ENCODE measurements at places on chromosomes 5 and 9.

DNA sequence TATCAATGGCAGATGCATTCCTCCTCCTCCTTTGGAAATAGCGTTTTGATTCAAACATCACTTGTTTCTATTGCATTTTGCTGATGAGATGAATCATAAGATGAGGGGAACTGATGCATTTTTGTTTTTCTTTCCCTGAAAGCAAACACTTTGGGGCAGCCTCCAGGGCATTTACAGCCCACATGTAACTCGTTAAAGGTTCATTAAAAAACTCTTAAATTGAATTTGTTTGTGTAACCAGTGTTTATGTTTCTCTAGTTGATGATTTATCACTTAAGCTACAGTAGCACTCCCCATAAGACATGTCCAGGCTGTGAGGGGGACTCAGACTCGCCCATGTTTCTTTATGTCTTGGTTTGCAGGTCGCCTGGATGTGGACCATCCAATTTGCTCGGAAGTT lies 246.1 kb upstream of the ANKH start:
- H3K4me3 ChIP-seq: no peak overlapping the region
- no peaks in the 10 kb centered on the region for H3K4me1 ChIP-seq
- no peaks in the 10 kb centered on the region for H3K36me3 ChIP-seq
- H3K27ac ChIP-seq: no peak overlapping the region

- H3K36me3 ChIP-seq: no peaks in the 10 kb centered on the region
- H3K27me3 ChIP-seq: no peaks in the 10 kb centered on the region
- DNase-seq: no peak
- H3K27ac ChIP-seq: no peak overlapping the region
- H3K4me1 ChIP-seq: no peaks in the 10 kb centered on the region
Measured at GRCh38 chr5:4130819-4131218, 535.2 kb downstream of the IRX1 start.

GRCh38 chr5:74154526-74154925 lies 486.0 kb downstream of the ENC1 start:
- no peaks in the 10 kb centered on the region for H3K36me3 ChIP-seq
- H3K27me3 ChIP-seq: no peaks in the 10 kb centered on the region
- no peak for DNase-seq
- no peaks in the 10 kb centered on the region for H3K4me1 ChIP-seq
- no peak overlapping the region for H3K4me3 ChIP-seq

DNA sequence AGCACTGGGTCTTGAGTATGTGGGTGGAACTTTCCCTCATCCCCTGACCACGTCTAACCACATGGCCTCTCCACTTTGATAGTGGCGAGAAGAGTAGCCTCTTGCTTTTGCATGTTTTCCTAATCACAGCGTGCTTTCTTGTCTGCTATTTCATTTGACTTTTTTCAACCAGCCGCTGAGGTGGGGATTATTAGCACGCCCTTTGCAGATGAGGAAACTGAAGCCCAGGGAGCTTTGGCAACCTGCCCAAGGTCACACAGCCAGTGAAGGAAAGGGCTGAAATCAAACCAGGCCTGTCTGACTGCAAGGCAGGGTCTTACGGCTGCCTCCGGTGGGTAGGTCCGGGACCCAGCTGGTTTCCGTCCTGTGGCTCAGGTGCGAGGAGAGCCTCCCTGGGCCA lies 106.5 kb upstream of the MSX2 start:
- no peaks in the 10 kb centered on the region for H3K4me1 ChIP-seq
- no peak for DNase-seq
- H3K27ac ChIP-seq: no peak overlapping the region
- H3K27me3 ChIP-seq: no peaks in the 10 kb centered on the region

DNA sequence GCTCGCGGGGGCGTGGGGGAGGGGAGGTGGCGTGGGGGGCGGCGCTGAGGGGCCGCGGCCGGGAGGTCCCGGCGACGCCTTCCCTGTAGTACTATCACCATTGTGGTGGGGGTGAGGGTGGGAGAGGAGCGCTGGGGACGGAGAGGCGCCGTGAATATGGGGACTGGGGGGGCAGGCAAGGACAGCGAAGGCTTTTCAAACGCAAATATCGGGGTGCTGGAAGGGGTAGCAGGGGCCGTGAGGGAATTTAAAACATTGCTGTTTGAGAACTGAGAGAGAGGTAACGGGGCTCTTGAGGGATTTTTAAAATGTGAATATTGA lies 427 bp downstream of the RBM27 start:
- no peaks in the 10 kb centered on the region for H3K27me3 ChIP-seq
- no peaks in the 10 kb centered on the region for H3K36me3 ChIP-seq
- peak overlapping the region; percentile 87 for H3K27ac ChIP-seq
- H3K4me1 ChIP-seq: peaks cover 17% of the 10 kb centered on the region
- peak overlapping the region; percentile 96 for H3K4me3 ChIP-seq

- H3K4me3 ChIP-seq: no peak overlapping the region
- H3K27ac ChIP-seq: no peak overlapping the region
- H3K27me3 ChIP-seq: no peaks in the 10 kb centered on the region
- H3K36me3 ChIP-seq: peaks cover 93% of the 10 kb centered on the region
Measured at GRCh38 chr5:87390075-87390474, 22.7 kb downstream of the CCNH start.

GRCh38 chr5:168944004-168944403 lies 356.9 kb downstream of the SLIT3 start:
- no peaks in the 10 kb centered on the region for H3K4me1 ChIP-seq
- no peaks in the 10 kb centered on the region for H3K27me3 ChIP-seq

DNA sequence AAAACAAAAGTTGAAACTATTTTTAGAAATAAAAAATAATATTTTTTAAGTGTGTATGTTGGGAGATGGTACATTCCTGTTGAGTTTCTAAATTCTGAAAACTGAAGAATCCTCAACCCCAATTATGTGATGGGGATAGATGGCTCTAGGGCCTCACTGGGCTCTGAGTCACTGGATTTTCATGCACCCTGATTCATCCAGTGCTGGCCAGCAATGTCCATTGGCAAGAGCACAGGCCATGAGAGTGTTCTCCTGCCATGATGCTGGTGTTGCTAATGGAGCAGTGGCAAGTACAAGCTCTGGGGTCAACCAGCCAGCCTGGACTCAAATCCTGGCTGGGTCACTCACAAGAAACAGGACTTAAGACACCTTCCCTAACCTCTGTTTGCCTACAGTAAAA lies 23.3 kb downstream of the SMIM23 start:
- no peaks in the 10 kb centered on the region for H3K27me3 ChIP-seq
- no peak overlapping the region for H3K4me3 ChIP-seq
- H3K4me1 ChIP-seq: no peaks in the 10 kb centered on the region
- DNase-seq: no peak
- H3K27ac ChIP-seq: no peak overlapping the region

DNA sequence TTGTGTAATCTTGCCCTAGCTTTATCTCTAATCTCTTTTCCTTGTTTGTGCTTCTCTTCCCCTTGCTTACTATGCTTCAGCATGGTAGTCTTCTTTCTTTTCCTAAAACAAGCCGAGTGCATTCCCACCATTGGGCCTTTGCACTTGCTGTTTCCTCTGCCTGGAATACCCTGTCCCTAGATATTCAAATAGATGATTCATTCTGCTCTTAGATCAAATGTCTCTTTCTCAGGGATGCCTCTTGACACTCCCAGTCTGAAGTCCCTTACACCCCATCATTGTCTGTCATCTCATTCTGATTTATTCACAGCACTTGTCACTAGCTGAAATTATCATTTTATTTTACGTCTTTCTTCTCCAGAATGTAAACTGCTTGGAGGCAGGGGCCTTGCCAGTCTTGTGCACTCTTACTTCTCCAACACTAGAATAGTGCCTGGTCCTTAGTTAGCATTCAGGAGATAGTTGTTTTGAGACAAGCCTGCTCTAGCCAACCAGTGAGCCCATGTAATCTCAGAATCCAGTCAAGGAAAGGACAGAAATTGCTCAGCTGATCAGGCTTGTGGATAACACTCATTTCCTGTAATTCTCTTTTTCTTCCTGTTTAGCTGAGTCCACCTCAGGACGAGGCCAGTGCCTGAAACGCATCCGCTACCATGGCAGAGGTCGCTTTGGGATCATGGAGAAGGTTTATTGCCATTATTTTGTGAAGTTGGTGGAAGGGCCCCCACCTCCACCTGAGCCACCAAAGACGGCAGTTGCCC lies 25.4 kb downstream of the MRPL22 start:
- no peak overlapping the region for H3K4me3 ChIP-seq
- H3K36me3 ChIP-seq: peaks cover 35% of the 10 kb centered on the region
- no peak for DNase-seq
- H3K27ac ChIP-seq: no peak overlapping the region

DNA sequence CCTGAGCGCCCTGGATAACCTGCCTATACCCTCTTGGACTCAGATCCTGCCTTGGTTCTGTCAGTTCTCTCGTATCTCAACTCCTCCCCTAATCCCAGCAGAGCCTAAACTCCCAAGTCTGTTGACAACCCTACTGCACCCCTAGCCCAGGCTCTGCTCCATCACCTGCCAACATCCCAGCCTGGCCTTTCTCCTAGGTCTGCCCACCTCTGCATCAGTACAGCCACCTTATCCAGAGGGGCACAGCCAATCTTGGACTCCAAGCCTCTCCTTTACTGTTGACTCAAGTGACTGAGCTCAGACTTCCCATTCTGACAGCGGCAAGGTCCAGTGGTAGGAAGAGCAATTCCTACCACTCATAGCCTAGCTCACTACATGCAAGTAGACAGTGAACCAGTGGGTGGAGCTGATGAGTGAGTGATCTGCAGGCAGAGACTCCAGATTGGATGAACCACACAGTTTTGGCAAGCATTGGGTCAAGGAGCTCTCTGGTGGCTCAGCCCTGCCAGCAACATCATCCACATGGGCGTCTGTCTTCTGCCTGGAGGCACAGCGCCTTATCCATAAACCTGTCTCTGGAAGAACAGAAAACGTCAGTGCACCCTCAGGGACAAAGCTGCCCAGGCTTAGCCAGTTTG lies 26.5 kb downstream of the TRMO start:
- no peak for DNase-seq
- H3K27me3 ChIP-seq: no peaks in the 10 kb centered on the region
- H3K4me3 ChIP-seq: no peak overlapping the region

DNA sequence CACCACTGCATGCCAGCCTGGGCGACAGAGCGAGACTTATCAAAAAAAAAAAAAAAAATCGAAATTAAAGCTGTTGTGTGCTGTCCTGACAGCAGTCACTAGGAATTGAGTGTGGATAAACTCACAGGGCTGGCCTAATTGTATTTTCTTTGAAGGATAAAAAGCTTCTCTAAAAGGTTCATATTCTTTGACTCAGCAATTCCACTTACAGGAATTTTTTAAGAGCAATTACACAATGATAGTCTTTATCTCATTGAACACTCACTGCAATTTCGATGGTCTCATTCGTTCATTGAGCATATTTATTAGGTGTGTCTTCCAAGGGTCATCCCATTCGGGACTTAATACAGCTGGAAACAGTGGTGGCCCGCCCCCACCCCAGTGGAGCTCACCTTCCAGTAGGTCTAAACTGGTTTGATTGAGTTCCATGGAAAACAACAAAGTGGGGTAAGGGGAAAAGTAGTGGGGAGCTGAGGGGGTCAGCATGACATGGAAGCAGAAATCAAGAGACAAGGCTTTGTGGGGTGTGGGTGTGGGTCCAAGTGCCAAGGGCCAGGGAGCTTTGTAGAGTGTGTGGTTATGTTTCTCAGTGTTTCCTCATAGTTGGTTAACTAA lies 6.7 kb downstream of the CDK9 start:
- H3K4me1 ChIP-seq: peaks cover 11% of the 10 kb centered on the region
- no peak for DNase-seq
- H3K27ac ChIP-seq: no peak overlapping the region
- no peak overlapping the region for H3K4me3 ChIP-seq
- H3K27me3 ChIP-seq: no peaks in the 10 kb centered on the region

DNA sequence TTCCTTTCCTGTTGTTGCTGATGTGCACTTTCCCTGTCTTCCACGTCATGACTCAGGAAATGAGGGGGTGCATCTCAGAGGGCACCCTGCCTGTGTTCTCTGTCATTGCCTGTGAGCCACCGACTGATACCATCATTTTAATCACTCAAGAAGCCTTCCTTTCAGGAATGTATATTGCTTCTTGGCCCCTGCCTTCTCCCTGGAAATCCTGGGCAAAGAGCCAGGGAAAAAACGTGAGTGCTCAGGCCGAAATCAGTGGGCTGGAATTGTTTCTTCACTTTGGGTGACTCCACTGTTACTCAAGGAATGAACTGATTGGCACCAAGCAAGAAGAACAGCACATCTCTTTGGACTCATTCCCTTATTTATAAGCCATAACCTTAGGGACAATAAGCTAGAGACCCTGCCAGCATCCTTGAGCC lies 126.1 kb downstream of the SNX18 start:
- DNase-seq: no peak
- no peaks in the 10 kb centered on the region for H3K36me3 ChIP-seq
- no peaks in the 10 kb centered on the region for H3K27me3 ChIP-seq
- no peak overlapping the region for H3K4me3 ChIP-seq

DNA sequence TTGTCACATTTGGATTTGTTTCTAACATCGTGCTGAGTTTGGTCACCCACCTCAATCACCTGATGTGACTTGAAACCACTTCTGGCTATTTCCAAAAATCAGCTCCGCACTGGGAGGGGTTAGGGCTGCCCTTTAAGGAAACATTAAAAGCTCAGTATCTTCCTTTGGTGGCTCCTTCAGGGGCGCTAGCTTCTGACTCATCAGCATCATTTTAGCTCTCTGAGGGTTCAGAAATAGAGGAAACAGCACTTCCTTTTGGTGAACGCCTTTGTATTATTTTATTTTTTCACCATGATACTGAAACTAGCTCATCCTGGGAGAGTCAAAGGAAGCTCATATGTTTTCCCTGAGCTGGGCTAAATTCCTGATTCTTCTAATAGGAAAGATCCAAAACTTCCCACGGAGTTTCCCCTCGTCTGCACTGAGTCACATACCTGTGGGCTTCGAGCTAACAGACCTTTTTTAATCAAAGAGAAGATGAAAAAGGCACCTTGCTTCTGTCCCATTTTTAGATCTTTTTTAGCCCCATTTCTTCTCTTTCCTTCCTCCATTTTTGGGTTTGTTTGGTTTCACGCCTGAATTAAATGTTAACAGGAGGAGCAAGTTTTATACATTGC lies 48.2 kb downstream of the ROPN1L start:
- no peak for DNase-seq
- H3K4me3 ChIP-seq: no peak overlapping the region
- H3K36me3 ChIP-seq: no peaks in the 10 kb centered on the region
- H3K27ac ChIP-seq: no peak overlapping the region
- no peaks in the 10 kb centered on the region for H3K27me3 ChIP-seq

GRCh38 chr5:141319699-141320098 lies 885 bp downstream of the TAF7 start:
- no peak for DNase-seq
- no peaks in the 10 kb centered on the region for H3K4me1 ChIP-seq
- H3K36me3 ChIP-seq: peaks cover 9% of the 10 kb centered on the region
- peak overlapping the region; percentile 71 for H3K4me3 ChIP-seq
- no peak overlapping the region for H3K27ac ChIP-seq

DNA sequence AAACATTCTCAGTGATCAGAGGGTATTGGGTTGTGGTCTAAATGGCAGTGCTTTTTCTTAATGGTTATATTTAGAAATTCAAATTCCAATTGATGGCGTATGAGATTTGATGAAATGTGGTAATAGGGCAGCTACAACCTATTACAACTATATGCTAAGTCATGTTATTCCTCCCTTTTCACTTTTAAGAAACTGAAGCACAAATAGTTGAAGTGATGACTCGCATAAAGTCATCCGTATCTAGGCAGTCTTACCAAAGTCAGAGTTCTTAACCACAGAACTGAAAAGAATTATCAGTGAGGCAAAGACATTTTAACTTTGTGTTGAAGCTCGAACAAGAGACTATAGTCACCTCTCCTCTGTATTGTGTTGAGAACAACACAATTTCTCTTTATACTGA lies 28.2 kb downstream of the C9orf152 start:
- H3K27me3 ChIP-seq: no peaks in the 10 kb centered on the region
- H3K4me3 ChIP-seq: no peak overlapping the region

GRCh38 chr5:107459605-107460004 lies 211.1 kb downstream of the EFNA5 start:
- no peaks in the 10 kb centered on the region for H3K4me1 ChIP-seq
- H3K36me3 ChIP-seq: no peaks in the 10 kb centered on the region
- no peak overlapping the region for H3K27ac ChIP-seq
- H3K27me3 ChIP-seq: no peaks in the 10 kb centered on the region
- H3K4me3 ChIP-seq: no peak overlapping the region

Measured in effector memory CD4-positive, alpha-beta T cell (primary cell).